ENCODE measurements at places on chromosomes 3 and 15.

DNA sequence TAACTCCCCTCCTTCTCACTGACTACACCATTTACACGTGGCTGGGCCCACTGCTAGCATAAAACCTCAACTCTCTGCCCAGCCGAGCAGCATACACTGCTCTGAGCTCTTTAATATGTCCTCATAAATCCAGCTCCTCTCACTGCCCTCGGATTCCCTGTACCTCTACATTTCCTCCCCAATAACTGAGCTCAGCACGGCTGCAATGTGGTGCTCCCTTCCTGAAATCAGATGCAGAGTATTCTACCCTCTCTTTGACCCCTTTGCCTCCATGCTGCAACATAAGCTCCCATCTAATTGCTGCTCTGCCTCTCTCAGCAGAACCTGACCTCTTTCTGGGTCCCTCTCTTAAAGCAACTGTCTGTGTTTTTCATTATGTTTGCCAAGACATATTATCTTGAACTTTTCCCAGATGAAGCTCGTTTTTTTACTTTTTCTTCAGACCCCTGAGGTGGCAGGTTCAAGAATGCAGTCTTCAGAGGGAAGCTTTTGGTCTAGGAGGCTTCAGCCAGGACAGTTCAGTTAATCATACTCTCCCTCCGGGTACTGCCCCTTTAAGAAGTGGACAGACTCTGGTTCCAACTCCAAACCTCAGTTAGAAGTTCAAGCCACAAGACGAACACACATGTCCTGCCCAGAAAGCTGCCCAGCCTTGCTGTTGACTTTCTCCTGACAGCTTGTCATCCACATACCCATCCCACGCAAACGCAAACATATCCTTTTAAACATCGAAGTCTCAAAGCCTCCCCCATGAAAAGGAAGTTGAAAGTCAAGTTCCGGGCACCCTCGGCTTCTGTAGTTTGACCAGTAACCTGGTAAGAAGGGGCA is 81.1 kb upstream of the NEO1 start:
- DNase-seq, result peak; percentile 30

DNA sequence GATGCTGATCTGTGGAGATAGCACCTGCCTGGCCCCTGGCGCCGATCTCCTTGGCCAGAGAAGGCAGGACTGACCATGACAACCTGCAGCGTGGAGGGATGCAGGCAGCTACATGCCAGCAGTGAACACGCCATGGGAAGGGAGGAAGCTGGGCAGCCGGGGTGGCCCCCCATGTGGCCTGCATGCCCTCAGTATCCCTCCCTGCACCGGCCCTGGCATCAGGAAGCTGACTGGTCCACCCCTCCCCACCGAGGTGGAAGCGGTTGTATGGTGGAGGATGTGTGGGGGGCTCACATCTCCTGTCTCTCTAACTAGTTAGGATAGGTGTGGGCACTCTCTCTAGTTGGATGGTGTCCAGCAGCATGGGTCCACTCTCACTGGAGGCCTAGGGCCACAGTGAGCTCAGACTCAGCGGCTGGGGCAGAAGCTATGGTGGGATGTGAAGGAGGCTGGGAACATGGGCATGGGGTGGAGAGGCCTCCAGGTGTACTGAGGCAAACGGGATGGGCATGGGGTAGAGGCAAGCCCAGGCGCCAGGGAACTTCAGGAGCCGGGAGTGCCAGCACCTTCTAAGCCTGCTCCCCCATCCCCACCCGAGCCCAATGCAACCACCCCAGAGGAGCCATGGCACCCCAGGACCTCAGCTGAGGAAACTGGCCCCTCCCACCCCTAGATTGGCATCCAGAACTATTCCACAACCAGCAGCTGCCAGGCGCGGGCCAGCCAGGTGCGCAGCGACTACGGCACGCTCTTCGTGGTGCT is 1.8 kb upstream of the ABTB1 start:
- DNase-seq, result no peak

DNA sequence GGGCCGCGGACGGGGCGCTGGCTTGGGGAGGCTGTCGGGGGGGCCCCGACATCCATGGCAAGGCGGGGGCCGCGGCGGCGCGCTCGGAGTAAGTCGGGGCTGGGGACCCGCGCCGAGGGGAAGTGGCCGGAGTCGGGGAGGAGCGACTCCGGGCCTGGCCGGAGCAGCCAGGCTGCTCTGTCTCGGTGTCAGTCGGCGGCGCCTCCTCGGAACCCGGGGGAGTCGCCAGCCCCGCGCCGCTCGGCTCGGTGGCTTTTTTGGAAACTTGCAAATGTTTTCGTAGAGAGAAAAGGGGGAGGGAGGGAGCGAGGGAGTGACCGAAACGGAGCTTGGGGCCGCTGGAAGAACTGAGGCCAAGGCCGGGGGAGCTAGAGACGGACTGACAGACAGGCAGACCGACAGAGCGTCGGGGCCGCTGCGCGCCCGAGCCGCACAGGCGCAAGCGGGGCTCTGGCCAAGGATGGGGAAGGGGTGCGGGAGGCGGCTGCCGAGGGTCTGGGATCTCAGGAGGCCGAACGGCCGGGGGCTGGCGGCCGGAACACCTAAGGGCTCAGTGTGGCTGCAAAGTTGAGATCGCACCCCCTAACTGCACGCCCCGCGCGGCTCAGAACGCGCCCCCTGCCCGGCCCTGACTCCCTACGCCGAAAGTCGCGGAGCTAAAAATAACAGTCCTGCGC is 5.0 kb downstream of the PTH1R start:
- DNase-seq, result no peak

- DNase-seq, result peak; percentile 31
Observed at GRCh38 chr3:110413266-110413665, 658.4 kb upstream of the NECTIN3 start.

DNA sequence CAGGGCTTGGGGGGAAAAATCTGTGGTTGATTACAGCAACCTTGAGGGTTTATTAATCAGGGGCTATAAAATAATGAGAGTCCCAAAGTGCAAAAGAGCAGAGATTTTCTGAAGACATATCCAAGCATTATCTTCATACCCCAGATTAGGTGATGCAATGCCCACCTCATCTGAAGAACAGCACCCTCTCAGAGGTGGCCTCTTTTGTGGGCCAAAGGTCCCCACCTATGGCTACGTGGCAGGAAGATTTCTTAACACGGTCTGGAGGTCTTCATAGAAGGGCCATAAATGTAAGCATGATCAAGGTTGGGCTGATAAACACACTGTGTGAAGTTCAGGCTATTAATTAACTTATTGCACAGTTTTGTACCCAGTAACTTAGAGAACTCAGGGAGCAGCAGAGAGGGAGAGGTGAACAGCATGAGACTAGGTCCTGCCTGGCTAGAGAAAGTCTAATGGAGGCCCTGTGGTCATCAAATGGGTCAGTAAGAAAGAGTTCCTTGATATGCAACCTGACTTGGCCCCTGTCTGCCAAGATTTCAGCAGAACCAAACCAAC is 29.6 kb upstream of the RBP2 start:
- no peak for DNase-seq

GRCh38 chr3:166223120-166223519 is 385.9 kb upstream of the BCHE start:
- no peak for DNase-seq

GRCh38 chr3:119296727-119297122 is 2.5 kb downstream of the ARHGAP31 start:
- no peak for DNase-seq

DNA sequence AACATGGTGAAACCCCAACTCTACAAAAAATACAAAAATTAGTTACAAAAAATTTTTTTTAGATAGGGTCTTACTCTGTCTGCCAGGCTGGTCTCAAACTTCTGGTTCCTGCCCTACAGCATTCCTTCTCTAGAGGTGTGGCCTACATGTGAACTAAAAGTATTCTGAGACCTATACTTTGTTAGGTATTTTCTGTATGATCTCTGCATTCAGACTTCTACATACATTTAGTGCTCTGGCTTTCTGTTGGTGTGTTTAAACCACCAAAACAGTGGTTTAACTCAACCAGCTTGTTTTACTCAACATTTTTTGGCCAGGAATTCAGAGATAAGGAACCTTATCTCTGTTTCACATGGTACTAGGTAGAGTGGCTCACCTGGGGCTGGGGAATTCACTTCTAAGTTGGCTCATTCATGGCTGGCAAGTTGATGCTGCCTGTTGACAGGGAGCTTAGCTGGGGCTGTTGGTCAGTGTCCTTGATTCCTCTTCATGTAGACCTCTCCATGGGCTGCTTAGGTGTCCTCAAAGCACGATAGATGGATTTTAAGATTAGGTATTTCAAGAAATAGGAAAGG is 41.4 kb upstream of the BSN start:
- DNase-seq, result no peak

DNA sequence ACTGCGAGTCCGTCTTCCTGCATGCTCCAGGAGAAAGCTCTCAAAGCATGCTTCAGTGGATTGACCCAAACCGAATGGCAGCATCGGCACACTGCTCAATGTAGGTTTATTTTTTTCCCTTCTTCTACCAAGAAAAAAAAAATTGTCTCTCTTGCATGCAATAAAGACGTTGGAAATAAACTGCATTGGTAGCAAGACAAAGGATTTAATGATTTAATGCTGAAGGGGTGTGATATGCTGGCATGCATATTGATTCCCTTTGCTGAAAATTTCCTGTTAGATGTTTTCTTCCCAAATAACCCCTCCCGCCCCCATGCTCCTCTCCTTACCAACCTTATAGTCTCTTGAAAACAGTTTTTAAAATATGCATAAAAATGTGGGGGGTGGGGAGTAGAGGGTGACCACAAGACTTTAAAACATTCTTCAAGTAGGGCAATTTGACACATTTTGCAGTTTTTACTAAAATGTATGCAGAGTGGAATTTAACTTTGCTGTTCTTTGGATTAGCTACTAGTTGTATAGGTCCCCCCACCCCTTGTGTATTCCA is 799 bp downstream of the RARB start:
- no peak for DNase-seq
